ENCODE measurements at places on chromosomes 2 and 18. TPM values are rescaled to one million over a fixed set of nuclear protein-coding genes. Genes with fewer than 3 reads are reported as not detected.

DNA sequence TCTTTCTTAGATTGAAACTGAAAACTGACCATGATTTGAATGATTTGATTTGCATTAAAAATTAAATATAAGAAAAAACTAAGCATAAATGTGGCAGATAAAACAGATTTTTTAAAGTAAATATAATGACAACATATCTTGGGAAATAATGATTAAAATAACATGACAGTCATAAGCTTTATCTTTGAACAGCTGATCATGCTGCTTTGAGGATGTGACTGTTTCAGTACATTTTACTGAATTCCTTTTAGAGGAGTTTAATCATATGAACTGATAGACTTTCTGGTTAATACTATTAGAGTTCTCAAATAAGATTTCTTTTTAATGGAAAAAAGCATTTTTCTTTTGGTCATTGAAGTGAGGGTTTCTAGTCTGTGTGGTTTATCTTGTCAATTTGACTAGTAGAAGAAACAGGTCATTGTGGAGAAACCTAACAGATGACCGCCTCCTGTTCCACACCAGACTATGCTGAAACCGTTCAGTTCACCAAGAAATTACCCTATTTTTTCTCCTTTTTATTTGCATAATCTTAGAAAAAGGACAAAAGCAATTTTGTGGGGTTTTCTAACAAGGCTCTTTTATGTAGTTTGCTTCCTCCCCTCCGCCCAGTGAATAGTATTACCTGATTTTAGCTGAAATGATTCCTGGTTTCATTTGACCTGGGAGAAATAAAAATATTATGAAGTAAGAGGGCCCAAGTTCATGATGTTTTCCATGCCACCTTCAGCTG lies 262.1 kb downstream of the PTGR3 start:
- no peak for DNase-seq

GRCh38 chr2:138440759-138441158 lies 60.8 kb upstream of the SPOPL start:
- DNase-seq = no peak

DNA sequence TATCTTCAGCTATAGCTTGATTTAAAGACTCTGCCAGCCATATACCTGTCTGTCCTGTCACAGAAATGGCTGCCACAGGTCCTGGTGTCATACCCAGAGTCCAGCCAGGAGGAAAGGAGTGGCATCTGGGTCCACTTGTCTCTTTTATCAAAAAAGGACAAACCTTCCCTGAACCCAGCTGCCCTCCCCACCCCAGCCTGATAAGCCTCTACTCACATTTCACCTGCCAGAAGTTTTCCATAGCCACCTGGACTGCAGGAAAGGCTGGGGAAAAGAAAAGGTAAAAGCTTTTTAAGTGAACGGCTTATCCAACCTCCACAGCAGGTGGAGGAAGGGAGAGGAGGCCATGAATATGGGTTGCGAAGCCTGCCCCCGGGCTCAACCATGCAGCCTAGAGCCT lies 32.8 kb downstream of the TMEM163 start:
- no peak for DNase-seq

DNA sequence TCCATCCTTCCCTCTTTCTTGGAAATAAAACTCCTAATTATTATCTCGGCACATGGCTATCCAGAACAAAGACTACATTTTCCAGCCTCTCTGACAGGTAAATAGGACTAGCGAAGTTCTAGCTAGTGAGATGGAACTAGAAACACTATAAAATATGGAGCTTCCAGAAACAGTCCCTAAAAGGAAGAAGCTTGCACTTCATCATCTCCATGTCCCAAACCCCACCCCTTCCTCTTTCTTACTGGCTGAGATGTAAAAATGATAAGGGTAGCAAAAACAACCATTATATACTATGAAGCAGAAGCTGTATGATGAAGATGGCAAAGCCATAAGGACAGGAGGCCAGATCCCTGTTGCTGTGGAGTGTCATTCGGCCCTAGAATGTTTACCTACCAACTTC lies 11.7 kb upstream of the ACTR2 start:
- DNase-seq = no peak

GRCh38 chr2:128420776-128421175 lies 102.1 kb upstream of the HS6ST1 start:
- no peak for DNase-seq

GRCh38 chr2:101728865-101729264 lies 31.4 kb downstream of the MAP4K4 start:
- no peak for DNase-seq

DNA sequence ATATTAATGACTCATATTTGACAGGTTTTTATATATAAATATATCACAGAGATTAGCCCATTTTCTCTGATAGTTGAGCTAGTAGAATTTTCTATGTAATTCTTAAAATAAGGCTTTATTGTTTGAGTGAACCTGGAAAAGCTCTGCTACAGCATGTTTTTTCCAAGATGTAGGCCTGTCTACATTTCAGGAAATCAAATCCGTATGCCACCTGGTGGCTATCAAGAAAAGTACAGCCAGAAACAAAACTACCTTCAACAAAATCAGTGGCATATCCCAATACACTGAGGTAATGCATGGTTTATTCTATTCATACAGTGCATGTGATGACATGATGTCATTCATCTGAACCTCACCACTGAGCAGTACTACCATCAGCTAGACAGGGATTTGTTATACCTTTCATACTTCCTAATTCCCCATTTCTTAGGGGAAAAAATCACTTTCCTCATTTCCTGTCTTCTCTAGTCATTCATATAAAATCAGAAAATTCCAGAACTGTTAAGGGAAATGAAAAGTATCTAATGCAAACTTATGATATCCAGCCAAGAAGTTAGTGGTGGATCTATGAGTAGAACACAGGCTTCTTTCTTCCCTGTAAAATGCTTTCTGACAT lies 310.4 kb upstream of the SYT4 start:
- peak; percentile 36 for DNase-seq

DNA sequence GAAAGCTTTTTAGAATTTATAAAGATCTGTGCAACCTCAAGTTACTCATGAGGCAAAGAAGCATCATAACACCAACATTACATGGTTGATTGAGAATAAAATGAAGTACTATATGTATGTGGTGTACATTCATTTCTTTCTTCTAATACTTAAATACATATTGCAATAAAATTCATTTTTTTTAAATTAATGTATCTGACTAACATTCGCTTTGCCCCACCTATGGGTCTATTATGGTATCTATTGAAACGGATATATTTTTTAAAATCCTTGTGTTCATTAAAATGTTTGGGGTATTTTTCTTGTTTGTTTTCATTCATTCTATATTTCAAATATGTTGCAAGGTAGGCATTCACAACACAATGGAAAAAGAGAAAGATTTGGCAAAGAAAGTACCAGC lies 237.5 kb downstream of the DSEL start:
- DNase-seq = no peak

DNA sequence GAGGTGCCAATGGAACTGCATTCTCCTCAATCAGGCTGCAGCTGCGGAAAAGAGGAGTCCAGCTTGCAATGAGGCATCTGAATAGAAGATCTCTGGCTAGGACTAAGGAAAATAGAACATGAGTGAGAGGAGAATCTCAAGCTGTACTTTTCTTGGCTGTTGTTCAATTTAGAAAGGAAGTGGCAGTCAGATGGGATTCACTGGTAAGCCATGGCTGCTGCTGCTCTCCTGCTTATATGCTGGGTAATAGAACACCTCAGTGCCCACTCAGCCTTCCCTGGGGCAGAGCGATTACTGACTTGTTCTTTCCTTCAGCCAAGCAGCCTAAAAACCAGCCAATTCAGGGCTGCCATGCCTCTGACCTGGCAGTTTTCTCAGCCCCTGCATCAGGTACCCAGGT lies 17.6 kb upstream of the CHST9 start:
- DNase-seq = no peak

DNA sequence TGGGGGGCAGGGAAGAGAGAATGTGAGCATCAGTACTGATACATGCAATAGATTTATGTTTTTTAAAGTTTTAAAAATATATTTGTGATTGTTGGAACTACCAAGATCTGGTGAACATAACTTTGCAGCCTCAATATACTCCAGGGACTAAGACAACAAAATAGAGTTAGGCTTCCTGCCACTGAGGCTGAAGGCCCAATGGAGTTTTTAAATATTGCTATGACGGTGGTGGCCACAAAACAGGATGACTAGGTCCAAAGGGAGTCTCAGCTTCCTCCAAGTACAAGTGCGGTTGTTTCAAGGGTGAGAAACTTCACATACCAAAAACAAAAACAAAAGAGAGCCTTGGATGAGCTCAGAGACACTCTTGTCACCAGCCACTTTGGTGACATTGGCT lies 72.9 kb downstream of the CCBE1 start:
- DNase-seq = no peak

- peak; percentile 32 for DNase-seq
Observed at GRCh38 chr2:151999053-151999452, 99.8 kb downstream of the CACNB4 start.

- peak; percentile 68 for DNase-seq
Observed at GRCh38 chr2:151575338-151575737, 158.9 kb downstream of the NEB start.

- no peak for DNase-seq
Observed at GRCh38 chr2:238453842-238454241, 27.1 kb downstream of the ASB1 start.

GRCh38 chr2:38107738-38108410 lies 31.9 kb upstream of the CYP1B1 start:
- DNase-seq = no peak

TUBA3E gene
- total RNA-seq = not detected

RAB12 gene
- total RNA-seq = 60.4 TPM

WDPCP gene
- total RNA-seq = 8.4 TPM

Measured in fibroblast of lung (primary cell).